ENCODE measurements at places on chromosomes 7 and 10.

- no peaks in the 10 kb centered on the region for H3K27me3 ChIP-seq
- H3K4me1 ChIP-seq: no peaks in the 10 kb centered on the region
- H3K27ac ChIP-seq: no peak overlapping the region
- H3K4me3 ChIP-seq: no peak overlapping the region
- no peaks in the 10 kb centered on the region for H3K36me3 ChIP-seq
Measured at GRCh38 chr7:55303220-55303619, 61.9 kb upstream of the LANCL2 start.

GRCh38 chr7:918118-918425, 36.4 kb downstream of the ADAP1 start:
- H3K4me1 ChIP-seq: no peaks in the 10 kb centered on the region
- DNase-seq: no peak
- H3K4me3 ChIP-seq: no peak overlapping the region
- no peaks in the 10 kb centered on the region for H3K36me3 ChIP-seq

DNA sequence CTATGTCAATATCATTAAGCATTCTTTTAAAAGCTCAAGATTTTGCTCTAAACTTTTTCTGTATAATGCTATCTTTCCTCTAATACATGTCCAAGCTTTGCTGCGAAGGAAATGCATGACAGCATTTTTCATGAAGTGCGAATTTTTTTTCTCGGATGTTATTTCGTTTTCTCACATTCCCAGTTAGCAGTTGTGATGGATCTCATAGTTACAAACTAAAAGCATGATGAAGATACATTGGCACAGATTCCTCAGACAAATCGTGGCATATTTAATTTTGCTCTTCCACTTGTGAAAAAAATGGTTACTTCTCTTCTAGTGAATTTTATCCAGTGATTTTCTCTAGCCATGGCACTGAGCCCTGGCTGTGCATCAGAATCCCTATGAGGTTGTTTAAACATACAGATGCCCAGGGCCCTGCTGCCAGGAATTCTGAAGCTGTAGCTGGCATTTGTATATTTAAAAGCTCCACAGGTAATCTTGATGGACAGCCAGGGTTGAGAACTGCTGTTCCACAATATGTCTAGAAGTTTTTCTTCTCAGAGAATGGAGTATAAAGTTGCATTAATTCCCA, 299.8 kb upstream of the NEBL start:
- no peak overlapping the region for H3K4me3 ChIP-seq
- no peaks in the 10 kb centered on the region for H3K36me3 ChIP-seq
- no peak overlapping the region for H3K27ac ChIP-seq
- H3K4me1 ChIP-seq: no peaks in the 10 kb centered on the region

GRCh38 chr7:78301407-78301806, 502.8 kb downstream of the PHTF2 start:
- no peaks in the 10 kb centered on the region for H3K4me1 ChIP-seq
- no peaks in the 10 kb centered on the region for H3K36me3 ChIP-seq
- no peak overlapping the region for H3K4me3 ChIP-seq
- DNase-seq: peak; percentile 55

DNA sequence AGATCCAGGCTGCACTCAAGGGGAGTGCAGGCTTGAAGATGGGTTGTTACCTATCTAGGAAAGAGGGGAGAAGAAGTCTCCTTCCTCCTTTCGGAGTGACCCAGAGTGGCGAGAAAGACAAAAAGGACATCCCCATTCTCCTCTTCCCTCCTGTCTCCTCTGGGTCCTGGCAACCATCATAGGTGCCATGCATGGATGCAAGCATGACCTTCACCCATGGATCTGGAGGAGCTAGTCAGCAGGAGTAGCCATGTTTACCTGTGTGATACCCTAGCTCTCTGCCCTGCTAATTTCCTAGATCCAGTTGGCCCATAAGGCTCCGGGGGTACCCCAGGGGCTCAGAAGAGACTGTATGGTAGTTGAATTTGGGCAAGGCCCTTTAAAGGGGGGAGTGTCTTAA, 17.2 kb upstream of the CROT start:
- peaks cover 17% of the 10 kb centered on the region for H3K36me3 ChIP-seq
- no peak for DNase-seq
- no peak overlapping the region for H3K27ac ChIP-seq
- no peak overlapping the region for H3K4me3 ChIP-seq

GRCh38 chr10:21080261-21080660, 183.2 kb upstream of the NEBL start:
- H3K4me3 ChIP-seq: no peak overlapping the region
- no peak for DNase-seq
- H3K27me3 ChIP-seq: no peaks in the 10 kb centered on the region
- peaks cover 2% of the 10 kb centered on the region for H3K4me1 ChIP-seq
- H3K27ac ChIP-seq: no peak overlapping the region
- no peaks in the 10 kb centered on the region for H3K36me3 ChIP-seq

DNA sequence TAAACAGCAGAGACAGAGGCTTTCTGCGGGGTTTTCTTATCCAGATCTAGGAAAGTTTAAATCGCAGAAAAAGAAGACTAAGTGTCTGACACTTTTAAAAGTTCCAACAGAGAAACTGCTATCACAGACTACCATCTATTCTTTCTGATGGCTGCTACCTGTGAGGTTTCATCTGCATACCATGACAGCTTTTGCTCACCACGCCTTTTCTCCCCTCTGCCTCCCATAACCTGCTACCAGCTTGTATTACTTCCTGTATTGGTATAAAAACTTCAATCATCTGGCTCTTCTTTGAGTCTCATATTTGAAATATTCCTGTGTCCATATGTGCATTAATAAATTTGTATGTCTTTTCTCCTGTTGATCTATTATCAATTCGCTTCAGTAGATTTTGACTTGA, 34.1 kb upstream of the RTKN2 start:
- no peak overlapping the region for H3K27ac ChIP-seq
- DNase-seq: no peak
- H3K27me3 ChIP-seq: no peaks in the 10 kb centered on the region
- no peak overlapping the region for H3K4me3 ChIP-seq

DNA sequence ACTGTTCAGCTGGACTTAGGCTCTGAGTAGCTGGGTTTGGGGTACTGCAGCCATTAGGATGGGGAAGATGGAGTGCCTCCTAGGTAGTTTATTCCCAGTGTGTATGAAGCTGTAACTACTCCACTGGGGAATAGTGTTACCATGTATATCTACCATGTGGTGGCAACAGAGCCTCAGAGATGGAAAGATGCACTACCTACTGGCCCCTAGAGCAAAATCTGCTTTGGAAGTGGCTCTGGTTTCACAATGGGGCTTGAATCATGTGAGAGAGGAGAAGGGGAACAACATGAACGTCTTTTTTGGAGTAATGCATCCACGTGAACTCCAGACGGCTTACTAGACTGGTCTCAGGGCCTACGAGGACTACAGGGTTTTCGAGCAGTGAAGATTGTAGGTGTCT, 167.3 kb downstream of the CALCR start:
- no peaks in the 10 kb centered on the region for H3K27me3 ChIP-seq
- no peak overlapping the region for H3K27ac ChIP-seq
- H3K36me3 ChIP-seq: no peaks in the 10 kb centered on the region
- no peaks in the 10 kb centered on the region for H3K4me1 ChIP-seq
- no peak for DNase-seq

DNA sequence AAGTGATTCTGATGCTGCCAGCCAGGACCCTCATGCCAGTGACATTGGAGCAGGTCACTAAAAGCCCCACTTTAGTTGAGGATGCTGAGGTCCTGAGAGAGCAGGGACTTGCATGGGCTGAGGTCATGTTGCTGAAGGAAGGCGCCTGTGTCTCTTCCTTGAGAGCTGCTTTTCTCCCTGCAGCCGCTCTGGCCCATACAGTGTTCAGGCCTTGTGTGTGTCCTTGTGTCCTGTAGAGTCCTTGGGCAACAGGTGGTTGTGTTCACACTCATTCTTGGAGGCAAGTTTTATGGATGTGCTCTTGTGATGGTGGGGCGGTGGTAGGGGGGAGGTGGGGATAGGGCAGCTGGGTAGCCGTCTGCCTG, 33.3 kb downstream of the TSPAN14 start:
- H3K36me3 ChIP-seq: peaks cover 11% of the 10 kb centered on the region
- no peak overlapping the region for H3K4me3 ChIP-seq
- DNase-seq: no peak
- peaks cover 16% of the 10 kb centered on the region for H3K4me1 ChIP-seq

DNA sequence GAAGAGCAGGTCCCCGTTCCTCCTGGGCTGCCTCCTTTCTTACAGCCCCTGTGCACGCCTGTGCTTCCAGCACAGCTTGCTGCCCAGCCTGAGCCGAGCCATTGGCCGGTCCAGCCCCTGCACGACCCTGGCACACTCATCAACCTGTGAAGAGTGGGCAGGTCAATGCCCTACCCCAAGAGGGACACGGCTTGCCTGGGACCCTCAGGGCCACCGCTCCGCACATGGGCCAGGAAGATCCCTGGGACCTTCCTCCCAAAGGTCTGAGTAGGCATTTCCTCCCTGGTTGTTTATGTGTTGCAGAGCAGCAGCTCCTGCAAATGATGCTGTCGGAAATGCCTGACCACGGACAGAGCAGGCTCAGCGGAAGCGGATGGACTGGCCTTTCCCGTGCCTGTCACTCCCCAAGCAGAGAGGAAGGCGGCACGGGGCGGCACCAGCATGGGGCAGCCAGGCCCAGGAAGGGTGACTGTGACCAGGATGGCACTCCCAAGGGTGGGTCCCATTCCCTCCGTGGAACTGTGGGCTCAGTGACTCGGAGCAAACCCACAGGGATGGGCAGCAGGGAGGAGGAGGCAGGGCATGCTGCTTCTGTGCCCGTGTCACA, 252.5 kb downstream of the TNS3 start:
- H3K4me1 ChIP-seq: peaks cover 28% of the 10 kb centered on the region
- no peak overlapping the region for H3K4me3 ChIP-seq
- H3K27ac ChIP-seq: peak overlapping the region; percentile 11
- DNase-seq: no peak
- no peaks in the 10 kb centered on the region for H3K27me3 ChIP-seq
- H3K36me3 ChIP-seq: no peaks in the 10 kb centered on the region

GRCh38 chr10:123459371-123460091, 206.6 kb upstream of the GPR26 start:
- no peaks in the 10 kb centered on the region for H3K36me3 ChIP-seq
- no peak overlapping the region for H3K4me3 ChIP-seq

DNA sequence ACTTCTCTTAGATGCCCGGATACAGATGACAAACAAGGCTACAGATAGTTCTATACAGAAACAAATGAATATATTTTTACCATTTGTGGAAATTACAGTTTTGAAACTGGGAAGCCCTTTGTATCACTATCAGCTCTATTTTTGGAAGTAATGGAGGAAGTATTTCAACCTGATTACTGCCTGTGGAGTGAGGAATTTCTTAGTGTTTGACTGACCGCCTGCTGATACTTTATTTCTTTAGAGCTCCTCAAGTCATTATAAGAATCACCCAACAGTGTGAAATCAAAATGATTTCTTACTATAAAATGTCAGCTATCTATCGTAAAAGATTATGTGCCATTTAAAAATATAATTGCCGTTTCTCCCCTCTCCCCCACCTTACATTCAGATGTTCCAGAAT, 290.9 kb downstream of the SDK1 start:
- no peak overlapping the region for H3K4me3 ChIP-seq
- DNase-seq: no peak
- no peak overlapping the region for H3K27ac ChIP-seq
- H3K27me3 ChIP-seq: no peaks in the 10 kb centered on the region
- no peaks in the 10 kb centered on the region for H3K36me3 ChIP-seq

DNA sequence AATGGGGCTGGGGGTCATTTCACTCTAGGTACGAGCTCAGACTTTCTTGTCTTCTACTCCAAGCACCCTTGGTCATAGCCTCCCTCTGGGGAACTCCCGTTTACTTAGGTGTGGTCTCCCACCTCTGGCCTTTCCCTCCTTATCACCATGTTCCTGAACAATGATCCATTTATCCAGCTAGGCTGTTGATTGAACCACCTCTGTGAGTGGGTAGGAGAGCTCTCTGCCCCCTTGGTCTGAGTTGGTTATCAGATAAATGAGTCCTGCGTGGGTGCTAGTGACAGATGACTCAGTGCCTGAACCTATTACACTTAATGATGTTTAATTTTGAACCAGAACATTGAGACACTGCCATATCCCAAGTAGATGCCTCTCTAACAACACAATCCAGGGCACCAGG, 9.4 kb downstream of the BLNK start:
- peaks cover 6% of the 10 kb centered on the region for H3K4me1 ChIP-seq
- no peak overlapping the region for H3K4me3 ChIP-seq
- no peaks in the 10 kb centered on the region for H3K36me3 ChIP-seq

DNA sequence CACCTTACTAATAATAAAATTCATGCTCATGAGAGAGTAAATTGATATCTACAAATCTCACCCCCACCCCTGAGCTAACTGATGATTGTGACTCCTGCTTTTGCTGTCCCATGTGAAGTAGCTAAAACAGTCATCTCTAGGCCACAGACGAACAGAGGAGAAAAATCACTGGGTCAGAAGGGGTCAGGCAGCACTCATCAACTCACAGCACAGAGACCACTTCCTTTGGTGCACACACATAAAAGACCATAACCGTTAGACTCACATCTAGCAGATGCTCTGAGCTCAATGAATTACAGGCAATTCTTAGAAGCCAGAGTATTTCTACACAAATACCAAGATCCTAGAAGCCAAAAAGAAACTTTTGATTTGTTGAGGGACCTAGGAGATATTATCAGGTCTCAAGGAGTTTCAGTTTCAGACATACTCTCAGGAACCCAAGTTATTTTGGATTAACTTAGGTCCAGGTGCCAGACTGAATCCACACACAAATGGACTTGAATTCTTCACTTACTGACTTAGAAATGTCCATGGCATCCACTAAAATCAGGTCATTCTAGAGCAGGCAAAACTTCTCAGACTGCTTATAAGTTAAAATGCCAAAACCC, 65.0 kb upstream of the TES start:
- H3K4me1 ChIP-seq: no peaks in the 10 kb centered on the region
- no peaks in the 10 kb centered on the region for H3K36me3 ChIP-seq
- no peak overlapping the region for H3K4me3 ChIP-seq
- DNase-seq: no peak
- H3K27me3 ChIP-seq: no peaks in the 10 kb centered on the region

- H3K27me3 ChIP-seq: no peaks in the 10 kb centered on the region
- no peak for DNase-seq
- no peaks in the 10 kb centered on the region for H3K36me3 ChIP-seq
- H3K27ac ChIP-seq: no peak overlapping the region
- H3K4me1 ChIP-seq: no peaks in the 10 kb centered on the region
Measured at GRCh38 chr7:147909431-147910148, 681.0 kb upstream of the C7orf33 start.

Measured in lung (tissue), 17 donors.